ENCODE measurements at places on chromosomes 13 and 19.

DNA sequence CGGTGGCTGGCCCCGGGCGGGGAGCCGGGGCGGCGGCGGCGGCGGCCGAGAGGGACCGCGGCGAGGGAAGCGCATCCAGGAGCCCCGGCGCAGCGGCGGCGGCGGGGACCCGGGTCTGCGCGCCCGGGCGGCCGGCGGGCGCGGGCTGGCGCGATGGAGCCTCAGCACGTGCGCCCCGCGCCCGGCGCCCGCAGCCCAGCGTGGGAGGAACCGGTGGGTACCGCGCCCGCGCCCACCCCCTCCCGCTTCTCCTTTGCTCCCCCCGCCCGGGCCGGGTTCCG is 7.8 kb upstream of the DGKH start:
- DNase-seq: no peak

DNA sequence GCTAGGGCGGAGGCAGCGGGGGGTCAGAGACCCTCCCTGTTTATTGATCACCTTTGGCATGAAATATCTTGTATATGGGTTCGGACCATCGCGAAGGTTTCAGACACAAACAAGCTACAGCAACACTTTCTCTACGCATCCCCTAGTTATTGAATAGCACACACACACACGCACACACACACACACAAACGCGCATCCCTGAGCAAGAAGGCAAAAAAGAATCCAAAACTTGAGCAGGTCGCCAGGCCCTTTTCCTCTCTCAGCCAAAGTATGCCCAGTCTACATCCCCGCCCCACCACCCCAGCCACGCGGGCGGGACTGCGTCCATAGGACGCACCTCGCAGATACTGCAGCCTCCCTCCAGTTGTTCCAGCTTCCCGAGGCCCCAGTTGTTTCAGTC is 16.0 kb downstream of the POU4F1 start:
- DNase-seq: no peak

- DNase-seq: no peak
These were observed 124.6 kb upstream of the SLC10A2 start for GRCh38 chr13:103190841-103191240.

DNA sequence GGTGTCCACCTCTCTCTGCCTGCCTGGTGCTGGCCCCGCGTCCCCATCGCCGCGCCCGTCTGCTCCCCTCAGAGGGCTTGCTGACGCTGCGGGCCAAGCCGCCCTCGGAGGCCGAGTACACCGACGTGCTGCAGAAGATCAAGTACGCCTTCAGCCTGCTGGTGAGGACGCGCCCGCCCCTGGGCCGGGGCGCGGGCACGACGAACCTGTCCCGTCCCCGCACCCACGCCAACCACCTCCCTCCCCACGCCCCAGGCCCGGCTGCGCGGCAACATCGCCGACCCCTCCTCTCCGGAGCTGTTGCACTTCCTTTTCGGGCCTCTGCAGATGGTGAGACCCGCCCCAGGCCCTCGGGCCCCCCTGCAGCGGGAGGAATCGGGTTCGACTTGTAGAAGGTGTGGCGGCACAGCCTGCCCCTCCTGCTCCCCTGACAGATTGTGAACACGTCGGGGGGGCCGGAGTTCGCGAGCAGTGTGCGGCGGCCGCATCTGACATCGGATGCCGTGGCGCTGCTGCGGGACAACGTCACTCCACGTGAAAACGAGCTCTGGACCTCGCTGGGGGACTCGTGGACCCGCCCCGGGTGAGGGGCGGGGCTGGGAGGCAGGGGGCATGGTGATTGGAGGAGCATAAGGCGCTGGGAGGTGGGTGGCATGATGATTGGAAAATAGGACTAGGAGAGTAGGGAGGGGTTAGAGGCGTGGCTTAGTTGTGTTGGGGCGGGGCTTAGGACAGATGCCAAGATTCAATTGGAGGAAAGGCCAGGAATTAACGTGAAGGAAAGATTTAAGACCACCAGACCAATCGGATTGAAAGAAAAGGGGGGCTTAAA is 6.6 kb downstream of the EPS8L1 start:
- peak; percentile 41 for DNase-seq

- DNase-seq: peak; percentile 96
These were observed 27.8 kb downstream of the NFIX start for GRCh38 chr19:13022859-13023636.

- DNase-seq: no peak
These were observed 11.7 kb upstream of the OVOL3 start for GRCh38 chr19:36099166-36099785.

DNA sequence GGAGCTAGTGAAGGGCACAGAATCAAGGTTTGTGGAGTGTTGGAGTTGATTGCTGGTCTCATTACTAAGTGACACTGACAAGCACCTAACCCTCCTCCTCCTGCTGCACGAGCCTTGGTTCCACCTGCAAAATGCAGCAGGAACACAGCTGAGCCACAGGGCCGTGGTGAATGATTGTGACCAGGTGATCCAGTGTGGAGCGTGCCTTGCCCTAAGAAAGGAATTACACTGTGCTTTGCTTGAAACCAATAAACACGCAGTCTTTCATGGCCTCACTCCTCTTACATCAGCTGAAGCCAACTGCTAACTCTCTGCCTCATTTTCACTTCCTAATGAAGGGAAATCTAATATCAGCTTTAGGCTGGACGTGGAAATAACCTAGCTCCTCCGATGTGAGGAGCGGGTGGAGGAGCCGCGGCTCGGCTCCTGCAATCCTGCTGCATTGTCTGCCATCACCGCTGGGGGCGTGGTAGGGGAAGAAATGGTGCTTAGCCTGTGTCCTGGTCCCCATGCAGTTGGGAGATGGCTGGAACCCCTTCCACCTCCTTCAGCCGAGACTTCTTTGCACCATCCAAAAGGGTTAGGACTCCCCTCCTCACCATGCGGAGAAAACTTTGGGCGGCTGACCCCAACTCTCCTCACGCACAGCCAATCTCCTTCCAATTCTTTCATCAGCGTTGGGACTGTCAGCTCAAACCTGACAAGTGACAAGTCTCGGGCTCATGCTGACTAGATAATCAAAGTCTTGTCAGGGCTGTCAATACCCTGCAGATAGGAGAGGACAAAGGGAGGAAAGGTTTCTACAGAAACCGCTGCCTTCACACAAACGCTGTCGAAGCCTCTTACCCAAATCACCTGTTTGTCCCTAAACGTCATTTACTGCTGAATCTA is 427.9 kb downstream of the ZNF536 start:
- no peak for DNase-seq

DNA sequence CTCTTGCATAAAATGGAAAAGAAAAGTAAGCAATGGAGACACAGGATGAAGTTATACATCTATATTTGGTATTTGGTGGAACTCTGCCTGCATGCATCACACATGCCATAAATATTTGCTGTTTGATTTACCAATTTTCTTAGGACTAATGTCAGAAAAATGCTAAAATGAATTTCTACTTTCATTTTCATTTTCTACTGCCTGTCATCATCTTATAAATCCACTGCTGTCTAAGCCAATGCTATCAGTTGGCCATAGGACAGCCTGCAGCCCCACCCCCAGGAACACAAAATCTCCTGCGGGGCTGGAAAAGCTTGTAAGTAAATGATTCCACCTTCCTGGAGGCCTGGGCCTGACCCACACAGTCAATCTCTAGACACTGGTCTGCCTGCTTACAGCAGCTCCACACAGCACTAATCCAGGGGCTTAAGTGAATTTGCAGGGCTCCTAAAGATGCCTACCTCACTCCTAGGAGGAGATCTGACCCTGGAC is 122.0 kb downstream of the ENOX1 start:
- DNase-seq: peak; percentile 75

GRCh38 chr13:24243302-24243701 is 66.1 kb upstream of the C1QTNF9 start:
- DNase-seq: no peak

DNA sequence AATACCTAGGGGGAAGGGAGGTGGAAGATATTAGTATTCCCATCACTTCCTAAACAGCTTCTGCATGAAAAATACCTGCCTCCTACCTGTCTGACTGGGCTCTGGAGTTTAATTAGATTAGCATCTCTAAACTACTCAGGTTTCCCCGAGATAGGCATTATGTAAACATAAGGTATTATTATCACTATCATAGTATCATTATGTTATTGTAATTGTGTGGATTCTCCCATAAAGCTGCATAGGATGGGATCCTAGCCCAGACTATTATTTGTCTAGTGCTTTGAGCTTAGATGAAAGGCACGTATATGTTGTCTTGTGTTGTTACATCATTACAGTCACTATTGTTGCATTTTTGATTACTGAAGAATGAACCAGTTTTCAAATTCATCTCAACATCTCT is 115.2 kb upstream of the SOX21 start:
- DNase-seq: no peak

DNA sequence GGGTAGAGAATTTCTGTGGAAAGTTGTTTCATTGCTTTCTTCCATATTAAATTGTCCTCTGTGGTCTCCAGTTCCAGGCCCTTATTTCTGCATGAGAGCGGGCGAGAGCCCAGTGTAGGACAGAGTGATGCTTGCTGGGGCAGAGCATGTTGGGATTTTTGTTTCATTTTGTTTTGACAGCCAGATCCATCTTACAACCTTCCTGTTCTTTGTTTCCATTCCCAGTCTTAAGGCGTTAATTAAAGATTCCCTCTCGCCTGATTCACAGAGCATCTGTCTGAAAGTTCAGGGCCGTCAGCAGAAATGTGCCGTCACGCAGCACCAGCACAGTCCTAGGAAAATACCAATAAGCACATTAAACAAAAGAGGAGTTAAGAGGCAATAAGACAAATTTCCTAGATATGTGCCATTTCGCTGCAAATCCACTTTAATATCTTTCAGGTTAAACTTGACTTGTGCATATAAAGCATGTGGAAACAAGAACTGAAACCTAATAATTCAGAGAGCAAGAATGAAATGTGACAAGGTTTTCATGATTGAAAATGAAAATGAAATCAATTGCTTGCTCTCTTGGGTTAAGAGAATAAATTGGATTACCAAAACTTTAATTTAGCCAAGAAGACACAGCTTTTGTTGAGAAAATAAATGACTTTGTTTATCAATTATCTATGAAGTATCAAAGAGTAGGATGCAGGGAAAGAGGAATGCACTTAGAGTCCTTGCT is 210.7 kb upstream of the SLC10A2 start:
- DNase-seq: no peak

GRCh38 chr19:48186541-48186991 is 16.1 kb downstream of the ZSWIM9 start:
- DNase-seq: no peak

GRCh38 chr13:44128552-44129001 is 245.0 kb upstream of the SERP2 start:
- no peak for DNase-seq

- no peak for DNase-seq
These were observed 17.5 kb upstream of the HS6ST3 start for GRCh38 chr13:96072392-96072791.

- peak; percentile 35 for DNase-seq
These were observed 39.2 kb downstream of the TSSK6 start for GRCh38 chr19:19475849-19476828.

DNA sequence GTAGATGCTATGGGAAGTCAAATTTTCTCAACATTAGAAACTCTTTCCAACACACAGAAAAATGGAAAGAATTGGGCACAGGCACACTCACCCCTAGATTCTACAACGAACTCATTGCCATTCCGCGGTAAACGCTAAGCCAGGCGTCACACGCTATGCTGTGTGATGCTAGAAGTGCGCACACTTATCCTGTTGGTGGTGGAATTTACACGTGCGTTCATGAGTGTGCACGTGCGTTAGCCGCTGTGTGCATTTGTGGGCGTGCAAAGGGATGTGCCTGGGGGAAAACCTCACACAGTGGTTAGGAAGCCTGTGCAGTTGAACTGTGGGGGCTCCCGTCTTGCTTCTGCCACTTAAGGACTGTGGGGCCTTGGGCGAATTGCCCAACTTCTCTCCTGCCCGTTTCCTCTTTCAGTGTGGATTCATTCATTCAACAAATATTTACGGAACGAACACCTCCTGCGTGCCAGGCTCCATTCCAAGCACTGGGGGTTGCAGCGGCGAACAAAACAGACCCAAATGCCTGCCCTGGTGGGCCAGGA is 7.7 kb downstream of the NFILZ start:
- DNase-seq: peak; percentile 76

- no peak for DNase-seq
These were observed 30.8 kb downstream of the SOX1 start for GRCh38 chr13:112097770-112098169.

DNA sequence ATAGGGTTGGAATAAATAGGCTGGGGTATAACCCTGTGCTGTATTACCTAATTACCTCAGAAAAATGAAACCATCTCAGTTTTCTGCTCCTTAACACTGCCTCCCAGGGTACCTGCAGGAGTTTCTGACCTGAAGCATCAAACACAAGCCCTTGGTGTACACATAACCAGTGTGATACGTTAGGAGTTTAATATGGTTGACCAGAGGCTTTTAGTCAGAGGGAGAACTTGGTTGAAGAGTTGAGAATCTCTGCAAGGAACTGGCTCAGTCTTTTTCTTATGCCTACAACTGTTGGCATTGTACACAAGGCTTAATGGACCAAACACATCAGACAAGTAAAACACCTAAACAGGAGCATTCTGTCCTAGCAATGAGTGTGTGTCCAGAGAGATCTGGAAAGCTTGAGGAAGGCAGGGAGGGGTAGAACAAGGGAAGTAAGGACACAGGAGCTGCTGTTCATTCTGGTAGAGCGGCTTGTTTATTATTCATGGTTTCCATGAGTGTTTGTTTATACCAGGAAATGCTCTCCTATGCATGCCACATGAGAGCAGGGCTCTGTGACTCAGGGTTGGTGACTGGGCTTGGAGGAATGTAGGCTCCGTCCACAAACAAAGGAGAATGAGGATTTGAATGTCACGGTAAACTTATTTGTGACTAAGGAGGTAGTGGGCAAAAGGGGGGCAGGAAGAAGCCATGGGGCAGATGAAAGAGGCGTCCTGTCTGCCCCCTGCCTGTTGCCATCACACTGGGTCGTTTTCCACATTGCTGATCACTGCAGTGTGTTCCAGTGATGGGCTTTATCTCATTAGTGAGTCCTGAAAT is 11.9 kb upstream of the SPATA13 start:
- peak; percentile 97 for DNase-seq

- DNase-seq: no peak
These were observed 20.0 kb upstream of the GPR18 start for GRCh38 chr13:99278200-99278599.

GRCh38 chr13:53343361-53343744 is 314.7 kb downstream of the OLFM4 start:
- no peak for DNase-seq

GRCh38 chr19:31110336-31110735 is 238.9 kb downstream of the TSHZ3 start:
- peak; percentile 32 for DNase-seq

GRCh38 chr19:35451338-35452096 is 3.5 kb downstream of the FFAR2 start:
- no peak for DNase-seq

DNA sequence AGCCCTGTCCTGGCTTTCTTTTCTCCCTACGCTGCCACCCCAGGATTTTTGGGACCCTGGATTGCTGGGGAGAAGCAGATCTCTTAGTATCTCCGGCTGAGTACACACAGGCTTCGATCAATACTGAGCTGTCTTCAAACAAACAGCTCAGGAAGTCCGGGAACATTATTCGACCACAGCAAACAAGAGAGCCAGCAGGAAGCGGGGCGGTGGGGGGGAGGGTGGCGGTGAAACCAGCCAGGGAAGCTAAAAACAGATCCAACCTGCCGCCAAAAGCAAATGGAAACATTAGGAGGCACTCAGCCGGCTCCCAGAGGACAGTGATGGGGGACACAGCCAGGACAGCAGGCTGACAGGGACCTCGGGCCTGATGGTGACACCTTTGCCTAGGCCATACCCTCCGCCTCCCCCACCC is 12.2 kb upstream of the BCAM start:
- DNase-seq: peak; percentile 54

GRCh38 chr13:102799426-102800144 is 666 bp downstream of the BIVM start:
- peak; percentile 21 for DNase-seq

- peak; percentile 98 for DNase-seq
These were observed at the start of gene ANKRD27 for GRCh38 chr19:32674931-32675719. Gene ANKRD27 (minus strand): TSS chr19:32675180. CDS start chr19:32659015, 16,165 bp downstream.
